ENCODE measurements at places on chromosomes 2 and 18.

GRCh38 chr18:52546686-52547346 is 206.8 kb downstream of the DCC start:
- H3K27ac ChIP-seq, result no peak overlapping the region
- H3K27me3 ChIP-seq, result no peaks in the 10 kb centered on the region
- no peak overlapping the region for H3K4me3 ChIP-seq
- no peaks in the 10 kb centered on the region for H3K36me3 ChIP-seq
- no peak for DNase-seq

- no peak for DNase-seq
- no peaks in the 10 kb centered on the region for H3K27me3 ChIP-seq
- no peaks in the 10 kb centered on the region for H3K36me3 ChIP-seq
- H3K4me3 ChIP-seq, result no peak overlapping the region
- H3K27ac ChIP-seq, result no peak overlapping the region
- peaks cover 13% of the 10 kb centered on the region for H3K4me1 ChIP-seq
Measured at GRCh38 chr2:99819766-99820165, 322.6 kb downstream of the AFF3 start.

- DNase-seq, result no peak
- no peak overlapping the region for H3K4me3 ChIP-seq
- no peaks in the 10 kb centered on the region for H3K27me3 ChIP-seq
- H3K4me1 ChIP-seq, result 0 out of 2 replicates have a peak, but pooled peaks cover 4% of the 10 kb centered on the region
- H3K27ac ChIP-seq, result no peak overlapping the region
Measured at GRCh38 chr2:149370061-149370775, 39.8 kb downstream of the LYPD6 start.

GRCh38 chr2:69570474-69570873 is 73.1 kb downstream of the AAK1 start:
- no peaks in the 10 kb centered on the region for H3K36me3 ChIP-seq
- H3K4me3 ChIP-seq, result no peak overlapping the region
- H3K27ac ChIP-seq, result no peak overlapping the region
- no peak for DNase-seq

- no peaks in the 10 kb centered on the region for H3K4me1 ChIP-seq
- H3K27ac ChIP-seq, result no peak overlapping the region
- no peaks in the 10 kb centered on the region for H3K27me3 ChIP-seq
- no peak for DNase-seq
- no peak overlapping the region for H3K4me3 ChIP-seq
Measured at GRCh38 chr2:221423210-221423804, 148.8 kb downstream of the EPHA4 start.
